ENCODE measurements at places on chromosomes 3 and 15.
A peak's percentile ranks its signal among the peaks of the same experiment; 100 is the strongest.

- DNase-seq, result no peak
Measured at GRCh38 chr3:126965526-126966080, 17.3 kb upstream of the PLXNA1 start.

DNA sequence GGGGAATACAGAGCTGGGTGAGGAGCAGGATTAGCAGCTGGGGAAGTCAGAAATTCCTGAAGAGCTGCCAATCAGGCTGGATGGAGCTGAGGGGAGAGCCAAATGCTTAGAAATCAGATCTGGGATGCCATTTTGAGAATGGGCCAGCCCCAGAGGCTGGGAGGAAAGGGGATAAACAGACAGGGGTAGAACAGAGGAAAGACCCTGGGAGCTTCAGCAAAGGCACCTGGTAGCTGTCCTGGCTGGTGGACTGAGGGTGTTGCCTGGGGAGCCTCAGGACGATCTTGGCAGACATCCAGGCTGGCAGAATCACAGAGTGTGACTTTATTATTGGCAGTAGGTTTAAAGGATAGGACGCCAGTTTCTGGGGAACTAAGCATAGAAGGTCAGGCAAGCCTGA lies 97.8 kb downstream of the SQOR start:
- no peak for DNase-seq

DNA sequence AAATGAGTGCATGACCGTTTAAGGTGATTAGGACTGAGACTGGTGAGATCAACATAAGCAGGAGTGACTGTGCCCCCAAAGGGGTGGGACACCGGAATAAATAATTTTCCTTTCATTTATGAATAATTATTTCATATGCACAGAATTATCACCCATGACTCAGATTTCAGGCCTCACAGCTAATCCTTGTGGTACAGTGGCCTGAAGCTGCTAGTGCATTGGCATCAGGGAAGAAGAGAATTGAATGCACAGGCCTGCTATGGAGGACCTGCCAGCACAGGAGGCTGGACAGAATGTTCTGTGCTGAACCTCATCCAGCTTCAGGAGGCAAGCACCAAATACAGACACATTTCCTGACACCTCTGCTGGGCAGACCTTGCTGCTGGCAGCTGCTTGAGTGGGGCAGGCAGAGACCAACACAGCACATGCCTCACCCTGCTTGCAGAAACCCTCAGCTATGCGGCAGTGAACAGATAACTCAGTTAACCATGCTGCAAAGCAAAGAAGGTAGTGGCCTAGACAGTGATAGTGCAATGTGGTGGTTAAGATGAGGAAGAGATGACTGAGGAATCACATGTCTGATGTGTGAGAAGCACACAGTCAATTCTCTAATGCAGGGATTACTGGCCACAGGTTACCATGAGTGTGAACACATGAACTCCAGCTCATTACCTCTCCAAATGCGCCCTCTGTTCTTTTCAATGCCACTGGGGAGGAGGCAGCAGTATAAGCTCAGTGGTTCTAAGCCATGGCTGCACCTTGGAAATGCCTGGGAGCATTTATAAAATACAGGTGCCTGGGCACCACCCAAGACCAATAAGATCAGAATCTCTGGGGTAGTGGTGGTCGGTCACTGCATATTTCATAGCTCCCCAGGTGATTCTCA lies 68.1 kb upstream of the SCN5A start:
- no peak for DNase-seq

GRCh38 chr15:91068966-91069365 lies 31.1 kb upstream of the SV2B start:
- DNase-seq, result no peak

- DNase-seq, result no peak
Measured at GRCh38 chr3:197124713-197125112, 95.1 kb upstream of the MELTF start.

- DNase-seq, result no peak
Measured at GRCh38 chr15:28909958-28910500, 24.3 kb downstream of the APBA2 start.

DNA sequence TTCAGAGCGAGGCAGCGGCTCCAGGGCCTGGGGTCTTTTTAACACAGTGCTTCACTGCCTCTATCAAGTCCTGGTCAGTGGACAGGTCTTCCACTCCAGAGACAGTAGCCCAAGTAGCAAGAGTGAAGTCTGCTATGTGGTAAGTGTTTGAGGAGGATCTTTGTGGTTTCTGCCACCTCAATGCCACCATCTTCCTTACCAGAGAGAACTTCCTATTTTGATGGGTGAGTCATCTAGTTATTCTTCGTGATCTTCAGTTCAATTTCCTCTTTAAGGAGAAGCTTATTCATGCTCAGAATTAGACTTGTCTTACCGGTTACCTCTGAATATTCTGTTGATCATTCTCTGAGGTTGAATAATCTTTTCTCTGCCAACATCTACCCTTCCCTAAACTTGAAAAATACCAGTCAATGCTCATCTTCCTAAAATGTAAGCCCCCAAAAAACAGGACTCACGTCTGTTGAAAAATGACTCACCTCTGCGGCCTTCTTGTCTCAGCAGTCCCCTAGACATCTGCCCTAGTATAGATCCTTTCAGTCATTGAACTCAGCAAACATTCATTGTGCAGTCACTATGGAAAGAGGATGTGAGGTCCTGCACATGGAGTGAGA lies 32.2 kb upstream of the BCL6 start:
- peak; percentile 82 for DNase-seq

Measured in activated CD4-positive, alpha-beta T cell treated with anti-CD3 and anti-CD28 coated beads, Interleukin-2, amount 10 ng/mL, durations not matched to agents 24 days and 14 days (primary cell).